Activated naive CD8-positive, alpha-beta T cell treated with anti-CD3 and anti-CD28 coated beads, Interleukin-2, amount 10 ng/mL, durations not matched to agents 7 days and 5 days (primary cell): ENCODE measurements at places on chromosomes 2 and 18.
A peak's percentile ranks its signal among the peaks of the same experiment; 100 is the strongest.

GRCh38 chr2:171086352-171087290 is 74.1 kb downstream of the TLK1 start:
- no peak for DNase-seq

DNA sequence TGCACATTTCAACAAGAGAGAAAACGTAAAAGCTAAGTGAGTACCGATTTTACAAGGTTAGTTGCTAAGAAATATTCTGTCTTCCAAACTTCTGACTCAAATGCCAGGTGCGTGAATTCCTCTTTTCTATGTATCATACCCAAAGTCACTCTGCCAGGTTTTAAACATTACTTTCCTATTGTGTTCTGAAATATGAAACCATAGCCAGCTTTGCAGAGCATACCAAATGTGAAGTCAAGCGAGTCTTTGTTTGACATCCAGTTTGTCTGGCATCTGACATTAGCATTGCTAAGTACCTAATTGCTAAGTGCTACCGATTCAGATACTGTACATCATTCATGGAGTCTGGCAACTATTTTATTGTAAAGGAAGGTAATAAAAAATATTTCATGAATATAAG is 321.9 kb upstream of the GALNT5 start:
- DNase-seq, result no peak

DNA sequence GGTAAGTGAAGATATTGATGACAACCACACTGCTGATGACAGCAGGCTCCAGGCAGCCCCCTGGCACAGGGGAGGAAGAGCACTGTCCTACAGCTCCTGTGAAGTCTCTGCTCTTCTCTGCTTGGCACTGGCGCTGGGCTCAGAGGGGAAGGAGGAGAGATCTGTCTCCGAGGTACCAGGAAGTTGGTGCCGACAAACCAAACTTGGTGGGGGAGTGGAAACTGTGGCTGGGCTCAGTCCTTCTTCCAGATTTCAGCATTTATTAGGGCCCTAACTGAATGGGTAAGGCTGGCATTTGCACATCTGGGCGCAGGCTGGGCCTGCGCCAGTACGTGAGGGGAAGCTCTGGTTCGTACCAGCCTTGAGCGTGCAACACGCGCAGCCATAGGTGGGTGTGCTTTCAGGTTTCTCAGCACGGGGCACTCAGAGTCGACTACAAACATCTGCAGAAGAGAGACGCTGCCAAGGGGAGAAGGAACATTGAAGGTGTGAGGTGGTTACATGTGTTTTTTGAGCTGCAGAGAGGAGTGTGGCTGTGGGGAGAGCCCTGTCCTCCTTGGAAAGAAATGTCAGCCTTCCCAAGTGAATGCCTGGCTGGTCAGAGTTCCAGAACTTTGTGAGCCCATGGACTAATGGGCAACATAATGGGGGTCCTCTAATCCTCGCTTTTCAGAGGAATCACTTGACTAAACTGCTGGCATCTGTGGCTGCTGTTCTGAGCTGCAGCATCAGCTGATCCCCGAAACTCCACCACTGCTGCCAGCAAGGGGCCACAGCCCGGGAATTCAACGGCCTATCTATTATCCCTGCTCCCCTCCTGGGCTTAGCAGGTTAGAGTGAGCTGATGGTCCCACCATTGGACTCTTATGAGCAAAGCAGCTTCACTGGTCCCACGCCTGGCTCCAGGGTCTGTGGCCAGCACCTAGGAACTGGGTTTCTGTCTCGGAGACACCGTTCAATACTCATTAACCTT is 55.2 kb upstream of the SEMA4C start:
- peak; percentile 55 for DNase-seq

DNA sequence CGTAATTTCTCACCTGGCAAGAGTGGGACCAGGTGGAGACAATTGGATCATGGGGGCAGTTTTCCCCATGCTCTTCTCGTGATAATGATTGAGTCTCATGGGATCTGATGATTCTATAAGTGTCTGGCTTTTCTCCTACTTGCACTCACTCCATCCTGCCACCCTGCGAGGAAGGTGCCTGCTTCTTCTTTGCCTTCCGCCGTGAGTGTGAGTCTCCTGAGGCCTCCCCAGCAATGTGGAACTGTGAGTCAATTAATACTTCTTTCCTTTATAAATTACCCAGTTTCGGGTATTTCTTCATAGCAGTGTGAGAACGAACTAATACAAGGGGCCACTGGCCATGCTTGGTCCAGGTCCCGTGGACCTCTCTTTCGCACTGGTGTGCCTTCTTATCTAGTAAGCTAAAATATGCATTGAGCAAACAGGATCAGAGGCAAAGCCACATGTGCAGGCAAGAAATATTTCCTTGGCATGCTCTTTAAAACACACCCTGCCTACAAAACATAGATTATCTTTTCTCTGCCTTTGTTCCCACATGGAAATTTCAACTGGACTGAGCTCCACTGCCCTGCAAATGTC is 821.1 kb downstream of the TRIB2 start:
- no peak for DNase-seq

- no peak for DNase-seq
Measured at GRCh38 chr18:916562-916961, 11.9 kb downstream of the ADCYAP1 start.

DNA sequence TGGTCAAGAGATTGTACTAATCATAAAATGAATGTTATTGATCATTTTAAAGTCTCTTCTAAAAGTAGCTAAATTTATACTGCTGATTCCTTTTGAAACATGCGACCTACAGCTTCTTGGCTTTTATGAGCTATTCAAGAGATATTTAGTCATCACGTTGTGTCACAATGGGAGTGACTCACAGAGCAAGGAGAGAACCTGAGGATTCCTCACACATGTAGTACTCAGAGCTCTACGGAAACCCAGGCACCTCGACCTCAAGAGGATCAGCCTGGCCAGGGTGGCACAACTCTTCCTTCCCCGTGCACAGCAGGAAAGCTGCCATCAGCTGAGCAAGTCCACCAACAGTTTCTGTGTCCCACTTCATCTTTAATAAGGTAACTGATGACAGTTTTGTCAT is at the start of gene DHRS9:
DHRS9 (plus strand) TSS at position 223 of the 400 bp plus-strand sequence. CDS start 12,019 bp downstream, outside the sequence.
- no peak for DNase-seq

DNA sequence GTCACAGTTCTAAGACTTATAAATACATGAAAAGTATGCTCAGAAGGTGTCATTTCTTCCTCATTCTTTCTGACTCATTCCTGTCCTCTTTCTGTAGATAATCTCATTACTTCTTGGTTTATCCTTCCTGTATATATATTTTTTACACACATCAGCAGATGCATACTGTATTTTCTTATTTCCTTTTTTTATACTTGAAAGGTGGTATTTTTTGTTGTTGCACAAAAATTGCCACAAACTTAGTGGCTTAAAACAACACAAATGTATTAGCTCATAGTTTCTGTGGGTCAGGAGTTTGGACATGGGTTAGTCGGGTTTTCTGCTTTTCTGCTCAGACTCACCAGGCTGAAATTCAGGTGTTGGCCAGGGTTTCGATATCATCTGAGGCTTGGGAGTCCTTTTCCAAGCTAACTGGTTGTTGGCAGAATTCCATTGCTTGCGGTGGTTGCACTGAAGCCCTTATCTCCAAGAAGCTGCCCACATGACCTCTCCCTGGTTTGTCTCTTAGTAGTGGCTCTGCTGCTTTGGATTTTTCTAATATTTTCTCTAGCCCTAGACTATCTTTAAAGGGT is 162.6 kb downstream of the FMNL2 start:
- DNase-seq, result no peak

GRCh38 chr2:36616947-36617346 is 19.0 kb upstream of the FEZ2 start:
- DNase-seq, result no peak

DNA sequence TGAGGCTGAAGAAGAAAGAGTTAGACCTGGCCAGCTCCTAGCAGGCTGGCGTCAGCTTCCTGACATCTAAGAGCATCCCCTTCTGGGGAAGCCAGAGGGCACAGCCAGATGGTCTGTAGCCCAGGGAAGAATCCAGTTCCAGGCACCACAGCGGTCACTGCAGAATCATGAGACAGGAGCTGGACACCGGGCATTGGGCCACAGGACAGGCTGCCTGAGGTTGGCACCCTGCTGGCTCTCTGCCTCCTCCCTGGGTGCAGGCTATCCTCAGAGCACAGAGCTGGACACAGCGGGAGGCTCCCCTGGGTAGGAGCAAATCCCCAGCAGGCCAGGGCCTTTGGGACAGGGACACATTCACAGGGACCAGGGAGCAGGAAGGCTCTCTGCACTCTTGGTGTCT is 19.8 kb upstream of the ATOH8 start:
- DNase-seq, result no peak

GRCh38 chr18:79883461-79884293 is 67.8 kb downstream of the SLC66A2 start:
- DNase-seq, result peak; percentile 13

GRCh38 chr2:71880846-71881610 is 266.6 kb downstream of the CYP26B1 start:
- DNase-seq, result no peak

DNA sequence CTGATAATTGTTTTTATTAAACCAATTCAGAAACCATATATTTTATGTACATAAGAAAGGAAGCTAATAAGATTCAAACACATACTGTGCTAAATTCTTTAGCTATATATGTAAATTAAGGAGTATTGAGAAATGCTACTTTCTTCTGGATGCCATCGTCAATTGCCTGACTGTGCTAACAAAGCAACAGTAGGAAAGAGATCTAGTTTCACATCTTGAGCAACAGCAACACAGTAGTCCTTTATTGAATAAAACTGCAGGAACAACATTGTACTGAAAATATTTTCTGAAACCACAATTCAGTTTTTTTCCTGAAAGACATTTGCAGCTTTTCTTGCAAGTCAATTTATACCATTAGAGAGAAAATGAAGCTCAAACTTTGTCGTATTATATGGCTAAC is 1404.9 kb upstream of the SLC39A10 start:
- DNase-seq, result no peak

DNA sequence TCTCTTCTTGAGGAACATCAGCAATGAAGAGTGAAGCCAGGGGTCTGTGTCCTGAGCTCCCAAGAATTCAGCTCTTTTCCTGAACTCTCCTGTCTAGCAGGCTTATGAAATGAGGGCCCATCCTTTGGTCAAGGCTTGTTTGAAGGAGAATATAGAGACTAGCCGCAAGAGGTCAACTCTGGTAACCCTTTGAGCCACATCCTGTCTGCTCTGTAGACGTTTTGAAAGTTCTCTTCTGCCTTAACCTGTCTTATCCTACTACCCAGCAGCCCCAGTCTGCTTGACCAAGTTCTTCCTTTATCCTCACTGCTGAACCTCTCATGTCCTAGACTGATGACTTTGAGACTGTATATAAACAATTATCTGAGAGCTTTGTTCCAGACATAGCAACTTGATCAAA is 5.4 kb downstream of the SEMA4F start:
- no peak for DNase-seq

DNA sequence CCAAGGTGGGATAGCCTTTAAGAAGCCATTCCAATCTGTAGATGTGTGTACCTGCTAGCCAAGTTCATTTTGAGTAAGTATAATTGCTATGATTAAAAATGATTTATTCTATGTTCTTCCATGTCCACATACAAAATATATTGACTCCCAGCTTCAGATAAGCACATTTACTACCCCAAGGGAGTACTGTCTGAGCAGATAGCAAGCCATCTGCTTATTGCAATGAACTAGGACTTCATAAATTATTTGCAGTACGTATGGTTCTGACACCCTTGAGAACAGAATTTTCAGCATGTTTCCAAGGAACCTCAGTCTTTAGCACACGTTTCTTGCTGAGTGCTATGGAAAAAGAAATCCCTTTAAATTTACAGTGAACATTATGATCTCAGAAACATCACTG is 28.2 kb downstream of the ABCG5 start:
- no peak for DNase-seq

DNA sequence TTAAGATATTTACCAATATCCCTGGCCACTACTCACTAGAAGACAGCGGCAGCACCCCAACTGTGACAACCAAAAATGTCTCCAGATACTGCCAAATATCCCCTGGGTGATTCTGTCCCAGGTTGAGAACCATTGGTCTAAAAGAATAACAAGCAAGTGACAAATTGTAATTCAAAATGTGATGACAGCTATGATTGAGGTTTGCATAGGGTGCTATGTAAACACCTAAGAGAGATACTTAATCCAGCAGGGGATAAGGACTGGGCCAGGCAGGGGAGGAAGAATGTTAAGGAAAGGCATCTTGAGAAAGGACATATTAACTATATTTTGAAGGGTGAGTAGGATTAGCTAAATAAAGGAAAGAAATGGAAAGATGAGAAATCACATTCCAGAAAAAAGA is 38.0 kb upstream of the ENOSF1 start:
- no peak for DNase-seq

DNA sequence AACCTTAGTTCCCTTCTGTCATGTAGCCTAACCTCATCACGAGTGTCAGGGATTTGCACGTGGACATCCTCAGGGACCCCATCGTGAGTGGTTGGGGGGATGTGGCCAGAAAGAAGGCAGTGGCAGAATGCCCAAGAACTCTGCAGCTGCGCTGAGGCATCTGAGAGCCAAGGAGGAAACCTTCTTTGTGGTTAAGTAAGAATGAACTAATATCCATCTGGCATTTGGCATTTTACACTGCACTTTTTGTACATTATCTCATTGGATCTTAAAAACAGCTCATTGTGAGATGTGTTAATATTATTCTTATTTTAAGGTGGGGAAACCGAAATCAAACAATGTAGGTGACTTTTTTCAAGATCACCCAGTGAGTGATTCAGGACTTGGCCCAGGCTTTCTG is 32.6 kb upstream of the APCDD1 start:
- DNase-seq, result no peak

GRCh38 chr2:176445956-176446355 is 176.7 kb downstream of the MTX2 start:
- no peak for DNase-seq

- DNase-seq, result no peak
Measured at GRCh38 chr2:120864981-120865380, 129.3 kb downstream of the GLI2 start.

DNA sequence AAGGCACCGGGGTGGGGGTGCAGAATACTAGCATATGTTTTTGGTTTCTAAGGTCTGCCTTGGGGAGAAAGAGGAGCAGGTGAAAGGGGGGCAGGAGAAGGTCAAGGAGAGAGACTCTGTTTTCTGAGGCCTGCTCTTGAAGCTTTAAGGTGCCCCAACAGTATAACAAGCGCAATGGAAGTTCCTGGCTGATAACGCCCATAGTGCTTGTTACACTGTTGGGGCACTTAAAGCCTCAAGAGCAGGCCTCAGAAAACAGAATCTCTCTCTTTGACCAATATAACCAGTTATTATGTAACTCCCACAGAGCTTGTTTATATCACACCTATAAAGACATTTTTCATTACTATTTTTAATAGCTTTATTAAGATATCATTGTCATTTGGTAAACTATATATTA is 16.5 kb downstream of the OXER1 start:
- no peak for DNase-seq

- DNase-seq, result no peak
Measured at GRCh38 chr2:28590496-28591301, 94.8 kb downstream of the PLB1 start.

DNA sequence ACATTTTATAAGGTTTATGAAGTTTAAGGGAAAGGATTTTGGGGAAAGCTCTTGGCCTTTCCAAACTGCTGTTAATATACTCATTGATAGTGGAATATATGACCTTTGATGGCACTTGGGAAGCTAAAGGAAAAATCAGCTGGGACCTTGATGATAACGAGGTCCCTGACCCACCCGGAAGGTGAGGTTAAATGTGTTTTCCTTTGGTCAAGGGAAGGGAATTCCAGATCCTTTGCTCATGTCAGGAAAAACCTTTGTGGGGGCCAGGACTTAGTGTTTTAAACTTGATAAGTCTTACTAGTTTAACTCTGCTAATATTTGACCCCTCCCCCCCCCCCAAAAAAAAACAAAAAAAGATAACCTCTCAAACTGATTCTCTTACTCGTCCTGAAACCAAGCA is 50.7 kb downstream of the CRIM1 start:
- no peak for DNase-seq
